Esophagus (tissue), 2 donors: ENCODE measurements at places on chromosomes 7 and 10. TPM values are rescaled to one million over a fixed set of nuclear protein-coding genes. Genes with fewer than 3 reads are reported as not detected.

Gene DGKB
- polyA plus RNA-seq: 0.20 TPM

Gene SPAG6
- polyA plus RNA-seq: not detected

Gene HTRA1
- 19.5 TPM for polyA plus RNA-seq

Gene GNAT3
- polyA plus RNA-seq: not detected

Gene COL1A2
- polyA plus RNA-seq: 13.4 TPM

Gene CPN1
- polyA plus RNA-seq: not detected

Gene STRIP2
- 1.0 TPM for polyA plus RNA-seq

Gene ATE1
- polyA plus RNA-seq: 3.7 TPM

Gene PRSS37
- polyA plus RNA-seq: not detected

Gene NODAL
- 0.20 TPM for polyA plus RNA-seq

Gene PAX4
- polyA plus RNA-seq: not detected

Gene MTURN
- 7.7 TPM for polyA plus RNA-seq

Gene ADAM22
- polyA plus RNA-seq: 0.16 TPM

Gene GFRA1
- 0.73 TPM for polyA plus RNA-seq

Gene ZNF117
- polyA plus RNA-seq: 4.6 TPM

Gene CDC14C
- not detected for polyA plus RNA-seq

Gene SVOPL
- polyA plus RNA-seq: 0.10 TPM

Gene PRRT4
- polyA plus RNA-seq: 0.45 TPM

Gene LRRN3
- polyA plus RNA-seq: 0.06 TPM

Gene PLXDC2
- polyA plus RNA-seq: 11.9 TPM

Gene TMEM106B
- polyA plus RNA-seq: 12.1 TPM

Gene FBXO24
- polyA plus RNA-seq: 0.81 TPM

Gene NUPR2
- 0.69 TPM for polyA plus RNA-seq

Gene CXCL12
- 7.9 TPM for polyA plus RNA-seq

Gene VWDE
- 0.20 TPM for polyA plus RNA-seq

Gene CALML5
- polyA plus RNA-seq: 185 TPM

Gene EBF3
- 0.58 TPM for polyA plus RNA-seq

Gene NEUROG3
- polyA plus RNA-seq: not detected
